Effector CD4-positive, alpha-beta T cell (primary cell): ENCODE measurements at places on chromosomes 1 and 21.

- no peak for DNase-seq
Measured at GRCh38 chr1:86318436-86318835, 77.7 kb downstream of the ODF2L start.

DNA sequence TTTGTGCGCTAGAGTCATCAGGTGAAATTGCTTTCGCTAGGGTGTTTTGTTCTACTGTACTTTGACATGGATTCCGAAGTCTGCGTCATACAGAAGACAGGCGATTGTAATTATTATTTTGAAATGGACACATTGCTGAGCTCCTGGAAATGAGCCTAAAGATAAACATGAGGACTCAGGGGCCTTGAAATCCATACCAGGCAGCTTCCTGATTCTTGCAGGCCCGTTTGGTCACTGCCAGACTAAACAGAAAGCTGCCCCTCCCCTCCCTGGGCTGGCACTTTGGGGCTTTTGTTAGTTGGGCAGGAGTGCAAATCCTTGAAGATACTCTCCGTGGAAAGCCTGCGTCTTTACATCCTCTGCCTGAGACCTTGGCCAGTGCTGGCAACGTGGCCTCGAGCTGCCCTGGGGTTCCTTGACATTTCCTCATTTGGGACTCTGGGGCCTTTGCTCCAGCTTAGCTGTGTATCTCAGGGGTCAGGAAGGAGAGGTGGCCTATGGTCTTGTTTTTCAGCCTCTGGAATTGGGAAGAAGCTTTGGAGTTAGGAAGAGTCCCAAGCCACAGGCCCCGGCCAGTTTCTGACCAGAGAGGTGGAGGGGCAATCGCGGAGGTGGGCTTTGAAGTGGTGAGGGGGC lies 26.9 kb upstream of the KCNE2 start:
- DNase-seq, result no peak

GRCh38 chr1:234912548-234913277 lies 215.9 kb downstream of the TOMM20 start:
- no peak for DNase-seq

DNA sequence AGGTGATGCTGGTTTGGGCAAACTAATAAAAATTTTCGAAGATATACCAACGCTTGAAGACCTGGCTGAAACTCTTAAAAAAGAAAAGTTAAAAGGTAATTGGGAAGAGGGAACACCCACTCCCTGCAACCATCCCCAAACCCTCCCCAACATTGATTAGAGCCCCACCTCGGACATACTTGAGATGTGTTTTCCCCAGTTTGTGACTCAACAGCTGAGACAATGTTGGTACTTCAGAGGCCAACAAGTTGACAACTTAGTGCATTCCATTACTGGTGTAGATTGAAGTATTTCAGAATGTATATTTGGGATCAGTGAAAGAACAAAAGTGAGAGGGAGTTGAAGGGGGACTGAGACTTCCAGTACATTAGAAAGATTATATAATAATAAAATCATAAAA lies 5.1 kb downstream of the IFI16 start:
- DNase-seq, result no peak

- no peak for DNase-seq
Measured at GRCh38 chr1:6494627-6495026, 3.2 kb upstream of the PLEKHG5 start.

DNA sequence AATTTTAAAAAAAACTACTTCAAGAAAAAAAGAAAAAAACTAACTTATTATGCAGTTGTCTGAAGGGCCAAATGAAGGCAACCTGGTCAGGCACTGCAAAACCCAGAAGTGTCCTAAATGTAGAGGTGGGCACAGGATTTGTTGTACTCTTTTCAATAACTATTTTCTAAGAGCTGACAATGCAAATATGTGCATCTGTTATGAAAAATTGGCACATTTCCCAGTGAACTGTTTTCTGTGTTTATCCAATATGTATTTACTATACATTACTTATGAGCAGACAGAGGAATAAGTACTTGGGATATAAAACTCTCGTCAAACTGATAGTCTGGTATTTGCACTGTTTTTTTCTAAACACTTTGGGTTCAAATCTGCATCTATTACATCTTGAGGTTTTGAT lies 188.0 kb upstream of the C21orf91 start:
- no peak for DNase-seq

DNA sequence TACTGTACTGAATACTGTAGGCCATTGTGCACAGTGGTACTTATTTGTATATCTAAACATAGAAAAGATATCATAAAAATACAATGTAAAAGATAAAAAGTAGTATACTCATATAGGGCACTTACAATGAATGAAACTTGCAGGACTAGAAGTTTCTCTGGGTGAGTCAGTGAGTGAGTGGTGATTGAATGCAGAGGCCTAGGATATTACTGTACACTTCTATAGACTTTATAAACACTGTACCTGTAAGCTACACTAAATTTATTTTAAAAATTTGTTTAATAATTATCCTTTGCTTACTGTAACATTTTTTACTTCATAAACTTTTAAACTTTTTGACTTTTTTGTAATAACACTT lies 82.5 kb downstream of the FGGY start:
- DNase-seq, result no peak

GRCh38 chr1:11335417-11336056 lies 62.5 kb downstream of the UBIAD1 start:
- DNase-seq, result no peak

DNA sequence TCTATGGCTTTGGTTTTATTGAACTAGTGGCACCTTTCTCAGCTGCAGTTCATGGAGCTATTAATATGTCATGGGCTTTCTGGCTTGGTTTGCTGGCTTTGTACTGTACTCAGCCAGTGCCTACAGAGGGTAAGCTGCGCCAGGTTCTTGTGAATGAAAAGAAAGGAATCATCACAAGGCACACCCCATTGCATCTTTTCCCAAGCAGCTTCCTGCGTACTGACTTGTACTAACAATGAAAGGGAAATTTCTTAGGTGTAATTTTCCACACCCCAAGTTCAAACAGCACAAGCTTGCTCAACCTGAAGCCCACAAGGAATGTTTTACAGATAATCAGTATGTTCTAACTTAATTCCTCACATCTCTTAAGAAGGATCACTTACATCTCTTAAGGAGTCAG lies 78.0 kb upstream of the TNFSF18 start:
- no peak for DNase-seq
